ENCODE measurements at places on chromosomes 7 and 10.

DNA sequence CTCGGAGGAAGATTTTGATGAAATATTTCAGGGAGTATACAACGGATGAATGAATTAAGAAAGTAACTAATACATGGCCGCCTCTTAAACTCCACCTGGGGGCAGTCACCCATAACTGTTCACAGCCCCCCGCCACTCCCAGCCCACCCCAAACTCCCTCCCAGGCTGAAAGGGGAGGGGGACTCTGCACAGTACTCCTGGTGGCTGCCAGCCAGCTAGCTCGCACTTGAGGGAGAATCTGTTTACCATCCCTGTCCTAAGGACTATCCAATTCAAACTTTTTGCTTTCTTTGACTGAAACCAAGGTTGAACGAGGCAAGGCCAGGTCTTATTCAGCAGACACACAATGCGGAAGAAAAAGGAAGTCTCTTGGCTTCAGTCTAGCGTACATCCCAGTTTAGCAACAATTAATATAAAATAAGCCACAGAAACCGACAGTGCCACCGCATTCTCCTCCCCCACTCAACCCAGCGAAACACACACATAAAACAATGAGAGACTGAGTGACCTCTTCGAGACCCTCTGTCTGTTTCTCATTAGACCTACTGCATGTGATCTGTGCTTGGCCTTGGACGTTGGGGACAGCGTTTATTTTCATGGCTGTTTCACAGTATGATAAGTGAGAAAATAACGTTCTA is 219.5 kb downstream of the GLI3 start:
- DNase-seq, result no peak

DNA sequence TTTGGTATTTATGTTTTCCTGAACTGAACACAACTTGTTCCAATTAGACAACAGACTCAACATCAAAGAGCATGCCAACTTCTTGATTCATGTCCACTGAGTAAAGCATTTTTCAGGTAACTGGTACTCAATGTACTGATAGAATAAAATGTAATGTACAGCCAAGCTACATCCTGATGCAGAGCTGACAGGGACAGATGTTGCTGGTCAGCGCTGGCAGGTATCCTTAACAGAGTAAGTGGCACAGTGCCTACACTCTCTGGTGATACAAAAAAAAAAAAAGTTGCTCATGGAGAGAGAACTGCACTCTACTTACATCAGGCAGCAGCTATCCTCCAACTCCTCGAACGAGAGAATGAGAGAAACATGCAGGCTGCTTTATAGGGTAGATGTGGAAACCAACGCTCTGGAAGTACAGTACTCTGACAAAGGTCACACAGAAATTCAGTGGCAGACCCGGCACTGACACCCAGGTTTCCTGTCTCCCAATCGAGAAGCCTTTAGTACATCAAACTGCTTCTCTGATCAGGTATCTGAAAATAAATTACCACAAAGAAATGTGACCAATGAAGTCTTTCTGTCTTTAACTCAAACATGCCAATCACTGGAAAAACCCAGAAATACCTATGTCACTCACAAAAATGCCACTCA is 4.6 kb downstream of the ITGB1 start:
- DNase-seq, result no peak

GRCh38 chr7:51080622-51081269 is 235.9 kb downstream of the COBL start:
- no peak for DNase-seq

GRCh38 chr10:13946209-13946460 is 359.4 kb downstream of the PRPF18 start:
- no peak for DNase-seq

DNA sequence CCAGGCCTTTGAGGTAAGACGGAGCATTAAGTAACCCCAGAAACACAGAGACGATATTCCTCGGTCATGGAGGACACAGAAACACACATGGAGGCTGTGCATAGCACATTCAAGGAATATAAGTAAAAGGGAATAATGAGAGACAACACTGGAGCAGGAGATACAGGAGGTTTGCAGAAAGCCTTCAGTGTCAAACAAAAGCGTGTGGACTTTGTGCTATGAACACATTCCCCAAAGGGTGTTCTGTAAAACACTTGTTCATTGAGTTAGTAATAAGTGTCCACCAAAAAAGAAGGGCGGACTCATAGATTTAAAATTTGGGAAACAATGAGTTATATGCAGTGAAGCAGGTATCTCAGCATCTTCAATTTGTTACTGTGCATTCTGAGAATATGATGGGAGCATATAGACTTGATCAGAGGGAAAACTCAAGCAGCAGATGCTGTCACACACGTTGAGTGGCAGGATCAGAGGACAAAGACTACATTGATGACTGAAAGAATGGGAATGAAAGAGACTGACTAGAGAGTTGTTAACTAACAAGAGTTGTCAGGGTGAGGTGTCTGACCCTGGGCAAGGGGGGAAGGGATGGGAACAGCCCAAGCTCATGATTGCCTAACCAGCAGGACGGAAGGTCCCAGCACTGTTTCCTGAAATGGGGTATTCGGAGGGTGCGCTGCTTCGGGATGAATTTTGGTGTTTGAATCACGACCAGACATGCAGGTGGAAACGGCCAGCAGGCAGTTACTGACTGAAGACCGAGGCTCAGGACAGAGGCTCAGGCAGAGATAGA is 85.2 kb upstream of the VIPR2 start:
- DNase-seq, result no peak
